ENCODE measurements at places on chromosomes 3 and 15.

DNA sequence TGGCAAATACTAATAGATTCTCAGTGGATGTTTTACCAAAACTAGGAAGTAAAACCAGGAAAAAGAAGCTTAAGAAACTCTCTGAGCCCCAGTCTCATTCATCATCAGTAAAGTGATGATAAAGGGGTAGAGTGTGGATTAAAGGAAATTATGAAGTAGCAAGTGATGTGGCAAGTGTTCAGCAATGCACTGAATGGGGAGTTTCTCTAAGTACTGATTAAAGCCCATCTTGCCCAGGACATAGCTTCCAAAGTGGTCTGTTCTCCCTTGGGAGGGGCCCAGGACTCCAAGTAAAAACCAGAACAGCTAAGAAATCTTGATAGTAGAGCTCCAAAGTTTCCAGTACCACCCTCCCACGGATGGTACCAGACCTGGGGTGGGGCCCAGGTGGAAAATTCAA is 137.3 kb downstream of the WNT5A start:
- DNase-seq, result no peak

DNA sequence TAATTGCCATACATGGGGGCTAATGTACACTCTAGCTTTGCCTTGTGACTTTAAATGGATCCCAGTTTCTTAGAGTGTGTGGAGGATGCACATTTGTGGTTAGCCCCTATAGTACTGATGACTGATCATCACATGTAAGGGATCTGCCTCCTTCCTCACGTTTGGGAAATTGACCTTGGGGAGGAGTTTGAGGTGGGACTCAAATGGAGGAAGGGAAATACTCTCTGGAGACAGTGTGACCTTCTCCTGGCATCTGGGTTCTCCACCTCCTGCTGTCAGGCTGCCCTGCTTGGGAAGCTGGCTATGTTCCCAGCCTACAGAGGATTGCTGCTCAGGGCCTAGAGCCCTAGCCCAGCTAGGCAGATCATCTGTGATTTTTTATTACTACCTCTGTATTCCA is 48.7 kb downstream of the PPM1L start:
- DNase-seq, result no peak

GRCh38 chr15:87326269-87326668 is 930.3 kb downstream of the NTRK3 start:
- DNase-seq, result no peak

DNA sequence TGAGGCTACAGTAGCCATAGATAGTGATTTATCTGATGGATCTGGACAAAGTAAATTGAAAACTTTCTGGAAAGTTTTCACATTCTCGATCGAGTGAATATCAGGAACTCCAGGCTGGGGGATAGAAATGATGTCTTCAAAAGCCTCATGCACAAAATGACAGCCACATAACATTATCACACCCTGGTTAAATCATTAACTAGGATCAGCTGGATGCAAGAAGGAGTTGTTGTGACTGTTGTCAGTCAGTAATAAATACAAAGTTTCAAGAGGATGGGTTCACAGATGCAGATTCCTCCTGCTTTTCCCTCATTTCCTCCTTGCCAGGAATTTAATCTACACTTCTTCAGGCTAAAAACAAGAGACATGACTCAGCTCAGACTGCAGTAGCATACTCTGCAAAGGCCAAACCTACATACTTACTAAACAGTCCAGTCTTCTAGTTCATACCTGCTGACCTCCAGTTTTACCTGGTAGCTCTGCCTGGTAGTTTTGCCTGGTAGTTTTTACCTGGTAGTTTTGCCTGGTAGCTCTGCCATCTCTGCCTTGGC is 40.9 kb downstream of the C2CD4A start:
- no peak for DNase-seq

DNA sequence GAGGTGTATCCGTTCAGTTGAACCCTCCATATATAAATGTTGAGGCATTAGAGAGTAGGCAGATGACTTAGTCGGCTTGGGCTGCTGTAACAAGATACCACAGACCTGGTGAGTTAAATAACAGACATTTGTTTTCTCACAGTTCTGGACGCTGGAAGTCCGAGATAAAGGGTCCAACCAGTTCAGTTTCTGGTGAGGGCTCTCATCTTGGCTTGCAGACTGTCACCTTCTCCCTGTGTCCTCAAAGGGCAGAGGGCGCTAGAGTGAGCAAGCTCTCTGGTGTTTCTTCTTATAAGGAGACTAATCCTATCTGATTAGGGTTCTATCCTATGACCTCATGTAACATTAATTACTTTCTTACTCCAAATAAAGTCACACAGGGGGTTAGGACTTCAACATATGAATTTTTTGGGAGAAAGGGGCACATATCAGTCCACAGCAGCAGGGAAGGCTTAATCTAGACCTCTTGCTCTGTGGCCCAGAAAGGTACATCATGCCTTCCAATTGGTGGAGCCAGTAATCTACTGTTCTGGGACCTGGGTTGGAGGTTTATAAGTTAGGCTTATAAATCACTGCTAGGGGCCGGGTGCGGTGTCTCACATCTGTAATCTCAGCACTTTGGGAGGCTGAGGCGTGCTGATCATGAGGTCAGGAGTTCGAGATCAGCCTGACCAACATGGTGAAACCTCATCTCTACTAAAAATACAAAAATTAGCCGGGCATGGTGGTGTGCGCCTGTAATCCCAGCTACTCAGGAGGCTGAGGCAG is 26.3 kb upstream of the SLC28A2 start:
- DNase-seq, result no peak

GRCh38 chr3:154209499-154209898 is 88.3 kb downstream of the ARHGEF26 start:
- no peak for DNase-seq

GRCh38 chr3:116916836-116917235 is 207.3 kb downstream of the TUSC7 start:
- no peak for DNase-seq

DNA sequence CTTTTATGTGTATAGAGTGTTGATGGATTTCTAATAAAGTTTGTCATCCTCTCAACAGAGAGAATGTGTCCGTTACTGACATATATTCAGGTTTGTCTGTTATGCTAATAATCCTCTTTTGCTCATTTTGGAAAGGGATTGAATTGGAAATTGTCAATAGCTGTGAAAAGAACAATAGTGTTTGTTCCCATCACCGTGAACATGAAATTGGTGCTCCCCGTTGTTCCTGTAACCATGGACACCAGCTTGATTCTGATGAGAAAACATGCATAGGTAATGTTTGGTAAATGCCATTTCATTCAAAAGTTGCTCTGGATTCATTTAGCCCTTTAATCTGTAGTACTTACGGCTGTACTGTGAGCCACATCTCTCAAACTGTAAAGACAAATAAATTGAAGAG is 707.0 kb upstream of the GOLIM4 start:
- DNase-seq, result no peak

GRCh38 chr3:71129611-71130431 is 453.7 kb downstream of the FOXP1 start:
- no peak for DNase-seq

DNA sequence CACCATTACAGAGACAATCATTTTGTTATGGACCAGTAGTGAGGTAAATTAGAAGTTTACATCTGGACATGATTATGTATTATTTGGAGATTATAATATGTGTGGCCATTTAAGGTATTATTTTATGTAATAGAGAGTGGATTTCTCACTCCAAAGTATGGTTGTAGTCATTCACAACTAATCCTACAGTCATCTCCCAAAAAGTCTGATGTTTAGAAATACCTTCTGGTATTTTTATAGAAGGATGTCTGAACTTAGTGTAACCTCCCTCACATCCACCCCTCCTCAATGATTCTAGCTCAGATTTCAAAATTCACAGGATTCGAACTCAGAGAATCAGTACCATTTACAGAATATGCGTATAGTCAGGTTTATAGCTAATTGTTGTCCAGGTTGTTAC is 346.6 kb upstream of the MEIS2 start:
- no peak for DNase-seq

DNA sequence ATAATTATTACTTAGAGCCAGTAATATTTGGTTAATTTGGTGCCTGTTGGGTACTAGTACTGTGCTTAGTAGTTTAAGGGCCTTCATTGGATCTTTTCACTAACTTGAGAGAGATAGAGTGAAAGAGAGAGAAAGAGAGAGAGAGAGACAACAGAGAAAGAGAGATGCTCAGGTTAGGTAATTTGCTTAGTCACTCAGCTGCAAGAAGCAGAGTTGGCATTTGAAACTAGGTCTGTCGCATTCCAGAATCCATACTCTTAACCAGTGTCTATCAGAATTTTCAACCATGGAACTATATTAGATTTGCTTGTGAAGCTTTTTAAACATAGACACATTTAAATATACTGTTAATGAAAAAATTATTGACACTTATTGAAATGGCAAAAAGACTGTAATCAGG is 31.1 kb upstream of the NUDT16 start:
- DNase-seq, result no peak

- DNase-seq, result no peak
Observed at GRCh38 chr3:39577541-39577940, 110.1 kb downstream of the MOBP start.

DNA sequence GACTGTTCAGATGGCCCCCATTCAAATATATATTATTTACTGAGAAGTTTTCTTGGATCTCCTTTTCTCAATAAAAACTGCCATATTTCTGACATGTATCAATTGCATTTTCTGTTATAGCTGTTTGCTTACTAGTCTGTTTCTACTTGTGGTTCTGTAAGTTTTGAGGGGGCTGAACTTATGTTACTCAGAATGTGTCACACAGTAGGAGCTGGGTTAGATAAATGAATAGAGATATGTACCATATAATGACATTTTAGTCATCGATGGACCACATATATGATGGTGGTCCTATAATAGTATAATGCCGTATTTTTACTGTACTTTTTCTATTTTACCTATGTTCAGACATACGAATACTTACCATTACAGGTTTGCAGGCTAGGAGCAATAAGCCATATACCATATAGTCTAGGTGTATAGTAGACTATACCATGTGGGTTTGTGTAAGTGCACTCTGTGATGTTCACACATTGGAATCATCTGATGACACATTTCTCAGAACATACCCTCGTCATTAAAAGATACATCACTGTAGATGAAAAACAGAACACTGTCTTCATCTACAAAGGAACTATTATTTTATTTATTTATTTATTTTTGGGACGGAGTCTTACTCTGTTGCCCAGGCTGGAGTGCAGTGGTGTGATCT is 22.3 kb downstream of the PPP4R2 start:
- no peak for DNase-seq

DNA sequence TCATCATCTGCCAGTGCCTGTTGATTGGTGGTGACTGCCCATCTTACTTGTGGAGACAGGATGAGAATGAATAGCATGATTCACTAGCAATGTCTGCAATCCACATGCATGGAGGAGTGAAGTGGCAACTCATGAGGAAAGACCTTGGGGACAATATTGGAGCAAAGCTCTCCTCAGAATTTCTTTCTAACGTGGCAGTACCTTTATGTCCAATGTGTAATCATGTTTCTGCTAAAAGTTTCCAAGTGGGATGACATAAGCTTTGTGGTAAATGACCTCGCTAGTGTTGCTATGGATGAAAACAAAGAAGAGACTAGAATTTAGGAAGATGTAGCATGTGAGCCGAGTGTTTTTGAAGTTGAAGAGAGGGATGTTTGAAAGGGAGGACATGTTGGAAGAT is 117.8 kb downstream of the CPNE4 start:
- DNase-seq, result no peak

DNA sequence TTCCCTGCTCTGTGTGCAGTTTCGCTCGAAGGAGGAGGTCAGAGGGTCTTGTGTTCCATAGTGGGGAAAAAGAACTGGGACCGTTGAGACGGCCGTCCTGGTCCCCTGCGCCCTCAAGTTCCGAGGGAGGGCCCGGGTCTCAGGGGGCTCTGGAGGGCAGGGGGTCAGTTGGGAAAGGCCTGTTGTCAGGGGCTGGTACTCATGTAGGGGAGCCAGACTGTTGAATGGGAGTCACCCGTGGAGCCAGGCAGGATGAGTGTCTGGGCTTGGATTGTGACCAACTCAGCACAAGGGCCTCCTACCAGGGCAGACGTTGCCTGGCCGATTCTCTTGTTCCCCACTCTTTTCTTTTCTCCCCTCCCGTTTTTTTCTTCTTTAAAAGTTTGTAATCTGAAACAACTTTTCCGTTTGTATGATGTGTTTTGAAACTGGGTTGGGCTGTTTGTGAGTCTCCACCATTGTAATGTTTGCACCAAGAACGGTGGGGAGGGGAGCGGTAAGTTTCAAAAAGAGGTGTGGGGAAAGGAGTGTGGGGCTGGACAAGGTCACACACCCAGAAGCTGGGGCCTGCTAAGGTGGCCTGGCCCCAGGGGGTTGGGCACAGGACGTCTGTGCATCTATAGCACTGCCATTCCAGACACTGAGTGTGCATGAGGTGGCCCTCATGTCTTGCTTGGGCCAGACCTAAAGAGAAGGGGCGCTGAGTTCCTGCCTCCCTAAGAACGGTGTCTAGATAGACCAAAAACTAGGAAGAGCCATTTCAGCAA is 1.1 kb downstream of the CMTM7 start:
- DNase-seq, result no peak

GRCh38 chr15:74314795-74315438 is 52.5 kb downstream of the CYP11A1 start:
- no peak for DNase-seq

- DNase-seq, result no peak
Observed at GRCh38 chr3:195162033-195162669, 108.8 kb downstream of the XXYLT1 start.

- peak; percentile 65 for DNase-seq
Observed at GRCh38 chr3:133574260-133574881, 885 bp downstream of the CDV3 start.

DNA sequence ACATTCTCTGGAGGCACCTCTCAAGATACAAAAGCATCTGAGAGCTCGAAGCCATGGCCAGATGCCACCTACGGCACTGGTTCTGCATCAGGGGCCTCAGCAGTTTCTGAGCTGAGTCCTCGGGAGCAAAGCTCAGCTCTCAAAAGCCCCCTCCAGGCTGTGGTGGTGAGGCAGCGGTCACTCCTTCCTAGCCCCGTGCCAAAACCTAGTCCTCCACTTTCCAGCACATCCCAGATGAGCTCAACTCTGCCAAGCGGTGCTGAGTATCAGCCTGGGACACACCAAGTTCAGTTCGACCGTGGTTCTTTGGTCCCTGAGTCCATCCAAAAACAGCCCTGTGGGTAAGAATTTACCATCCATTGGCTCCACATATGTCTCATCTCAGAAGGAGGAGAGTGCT is 79.3 kb upstream of the STT3B start:
- DNase-seq, result no peak

DNA sequence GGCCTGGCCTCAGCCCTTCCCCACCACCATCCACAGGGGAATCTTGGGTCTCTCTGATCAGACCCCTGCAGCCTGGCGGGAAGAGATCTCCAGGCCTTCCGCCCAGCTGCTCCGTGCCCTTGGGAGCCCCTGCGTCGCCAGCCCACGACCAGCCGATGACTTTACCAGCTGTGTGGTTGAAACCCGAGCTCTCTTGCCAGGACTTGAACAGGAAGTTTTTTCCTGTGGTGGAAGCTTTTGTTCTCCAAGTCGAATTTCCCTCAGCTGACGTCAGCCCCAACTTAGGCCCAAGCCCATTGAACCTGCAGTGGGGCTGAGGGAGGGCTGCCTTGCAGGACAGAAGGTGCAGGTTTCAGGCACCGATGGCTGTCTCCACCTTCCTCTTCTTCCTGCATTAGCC is 51.7 kb upstream of the SMAD3 start:
- DNase-seq, result no peak

- no peak for DNase-seq
Observed at GRCh38 chr15:26177816-26178215, 314.7 kb upstream of the ATP10A start.

Measured in activated T-helper 9 cell treated with anti-CD3 and anti-CD28 coated beads, Interleukin-2, amount 50 U/mL, for 16 hours (primary cell).